Activated B cell treated with CpG ODN at 0.5 μM for 24 hours (primary cell): ENCODE measurements at places on chromosomes 6 and 20.

DNA sequence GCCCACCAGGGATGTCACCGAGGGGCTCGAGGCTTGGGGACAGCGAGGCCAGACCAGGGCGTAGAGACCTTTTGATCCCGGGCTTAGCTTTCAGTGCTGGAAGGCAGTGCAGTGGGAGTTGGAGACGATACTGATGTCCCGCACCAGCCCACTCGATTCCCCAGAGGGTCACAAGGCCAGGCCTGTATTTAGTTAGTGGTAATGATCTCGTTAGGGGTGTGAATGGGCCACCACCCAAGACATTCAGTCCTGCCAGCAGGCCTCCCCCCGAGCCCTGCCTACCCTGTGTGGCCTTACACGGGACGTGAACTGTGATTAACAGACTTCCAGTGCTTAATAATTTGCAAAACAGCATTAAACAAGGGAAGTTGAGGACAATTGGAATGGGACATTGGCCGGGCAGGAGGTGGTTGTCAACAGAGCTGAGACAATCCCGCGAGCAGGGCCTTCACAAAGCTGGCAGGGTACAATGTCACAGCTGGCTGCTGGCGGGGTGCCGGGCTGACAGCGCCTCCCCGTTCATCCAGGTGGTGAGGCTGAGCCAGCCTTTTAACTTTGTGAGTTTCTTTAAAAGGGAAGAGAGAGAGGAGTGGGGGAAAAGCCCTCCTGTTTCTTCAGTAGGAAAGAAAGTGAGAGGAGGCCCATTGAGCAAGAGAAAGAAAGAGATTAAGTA lies 175.3 kb upstream of the RALGAPA2 start:
- DNase-seq, result no peak

DNA sequence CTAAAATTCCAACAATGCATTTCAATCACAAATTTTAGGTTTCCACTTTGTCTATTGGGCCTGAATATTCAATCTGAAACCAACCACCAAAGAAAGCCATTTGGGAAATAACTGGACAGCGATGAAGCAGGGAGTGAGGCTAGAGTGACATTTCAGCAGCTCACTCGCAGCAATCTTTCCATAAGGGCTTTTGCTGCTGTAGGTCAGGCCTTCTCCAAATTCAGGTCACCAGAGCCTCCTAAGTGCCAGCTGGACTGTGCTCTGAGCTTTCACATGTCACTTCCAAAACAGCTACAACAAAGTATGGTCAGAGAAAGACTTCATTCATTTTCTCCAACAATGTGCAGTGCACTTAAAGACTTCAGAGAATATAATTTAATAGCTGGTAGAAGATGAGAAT lies 194.8 kb downstream of the FRK start:
- DNase-seq, result no peak

DNA sequence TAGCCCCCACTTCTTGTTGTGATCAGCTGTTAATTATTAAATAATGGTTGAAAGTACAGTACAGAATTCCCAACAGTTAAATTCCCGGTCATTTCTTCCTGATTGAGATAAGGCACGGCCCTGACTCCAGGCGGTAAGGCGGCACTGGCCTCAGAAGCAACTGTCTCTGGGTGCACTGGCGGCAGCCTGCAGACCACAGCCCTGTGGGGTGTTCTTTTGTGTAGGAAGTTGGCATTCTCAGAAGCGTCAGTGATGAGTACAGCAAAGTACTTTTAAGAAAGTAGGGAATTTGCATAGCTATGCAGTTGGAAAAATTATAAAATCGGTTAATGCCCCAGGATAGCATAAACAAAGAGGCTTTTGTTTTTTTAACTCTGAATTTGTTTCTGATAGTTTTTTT lies 50.5 kb downstream of the SAMD5 start:
- DNase-seq, result no peak

DNA sequence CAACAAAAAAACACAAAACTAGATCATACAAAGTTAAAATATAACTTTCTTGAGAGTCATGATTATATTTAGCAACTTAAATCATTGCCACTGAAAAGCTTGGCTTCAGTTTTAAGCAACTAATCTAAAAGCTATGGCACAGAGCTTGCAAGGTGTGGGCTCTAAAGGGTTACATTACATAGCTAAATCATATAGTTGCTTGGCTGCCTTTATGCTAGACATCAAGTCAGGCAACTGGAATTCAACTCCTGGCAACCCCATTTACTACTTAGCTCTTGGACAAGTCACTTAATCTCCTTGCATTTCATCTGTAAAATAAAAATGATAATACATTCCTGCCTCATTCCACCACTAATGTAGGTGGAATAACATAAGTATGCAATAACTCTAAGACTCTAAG lies 40.9 kb upstream of the GCM1 start:
- DNase-seq, result no peak

- DNase-seq, result no peak
Measured at GRCh38 chr6:18707714-18708439, 320.7 kb downstream of the RNF144B start.

GRCh38 chr20:3557237-3557785 lies 86.5 kb downstream of the ATRN start:
- no peak for DNase-seq

GRCh38 chr6:96997788-96998187 lies 73.3 kb downstream of the KLHL32 start:
- DNase-seq, result no peak

- no peak for DNase-seq
Measured at GRCh38 chr6:48628316-48628715, 517.3 kb upstream of the PTCHD4 start.

- DNase-seq, result peak; percentile 19
Measured at GRCh38 chr6:40308533-40309306, 278.4 kb downstream of the LRFN2 start.

DNA sequence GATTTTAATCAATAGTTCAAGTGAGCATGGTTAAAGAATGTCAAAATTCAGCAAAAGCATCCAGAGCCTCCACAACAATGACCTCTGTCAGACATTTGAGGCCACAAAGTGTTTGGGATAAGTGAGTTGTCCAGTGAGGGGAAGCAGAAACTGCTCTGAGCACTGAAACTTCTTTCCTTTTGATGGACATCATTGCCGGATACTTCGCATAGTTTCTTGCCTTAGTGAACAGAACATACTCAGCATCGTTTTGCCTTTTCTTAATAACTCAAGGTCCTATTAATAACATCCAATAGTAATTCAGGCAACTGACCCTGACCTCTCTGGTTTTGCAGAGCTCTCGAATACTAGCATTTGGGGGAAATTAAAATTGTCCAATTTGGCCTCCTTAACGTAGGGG lies 78.6 kb downstream of the EDN3 start:
- DNase-seq, result no peak

GRCh38 chr6:26502165-26502564 lies 2.1 kb downstream of the BTN1A1 start:
- DNase-seq, result no peak

- DNase-seq, result no peak
Measured at GRCh38 chr6:135084001-135084915, 29.6 kb upstream of the HBS1L start.

GRCh38 chr6:131669891-131670290 lies 31.3 kb downstream of the OR2A4 start:
- no peak for DNase-seq
